ENCODE measurements at places on chromosomes 7 and 10. TPM values are rescaled to one million over a fixed set of nuclear protein-coding genes. Genes with fewer than 3 reads are reported as not detected.

SORBS1 gene
- total RNA-seq = 35.9 TPM

- no peak for DNase-seq
Observed at GRCh38 chr7:94511718-94512117, 2.1 kb downstream of the CASD1 start.

DNA sequence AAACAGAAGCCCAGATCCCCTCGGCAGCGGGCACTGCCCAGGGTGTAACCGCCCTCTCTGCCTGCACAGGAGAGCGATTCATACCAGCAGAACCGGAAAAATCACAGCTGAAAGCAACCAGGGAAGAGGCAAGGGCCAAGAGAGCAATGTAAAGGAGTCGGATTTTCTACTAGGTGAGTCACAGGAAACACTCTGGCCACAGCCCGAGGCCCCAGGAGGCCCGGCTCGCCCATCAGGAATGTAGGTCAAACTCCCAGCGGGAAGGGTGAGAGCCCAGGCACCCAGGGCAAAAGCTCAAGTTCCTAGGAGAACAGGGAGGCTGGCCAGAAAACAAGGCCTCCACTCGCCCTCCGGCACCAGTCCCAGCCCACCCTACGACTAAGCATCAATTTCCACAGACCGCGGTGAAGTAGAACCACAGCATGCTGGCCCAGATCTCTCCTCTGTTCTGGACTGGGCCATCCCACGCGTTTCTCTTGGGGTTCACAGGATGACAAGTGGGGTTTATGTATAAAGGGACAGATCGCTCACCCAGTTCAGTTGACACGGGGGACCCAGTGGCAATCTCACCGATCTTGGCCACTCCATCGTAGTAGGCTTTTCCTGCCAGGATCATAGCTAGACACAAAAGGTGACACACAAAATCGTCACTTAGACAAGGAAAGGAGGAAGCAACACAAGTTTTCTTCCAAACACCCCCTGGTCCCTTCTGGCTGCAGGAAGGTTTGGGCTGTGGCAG is 46.2 kb downstream of the BAIAP2L1 start:
- no peak for DNase-seq

DNA sequence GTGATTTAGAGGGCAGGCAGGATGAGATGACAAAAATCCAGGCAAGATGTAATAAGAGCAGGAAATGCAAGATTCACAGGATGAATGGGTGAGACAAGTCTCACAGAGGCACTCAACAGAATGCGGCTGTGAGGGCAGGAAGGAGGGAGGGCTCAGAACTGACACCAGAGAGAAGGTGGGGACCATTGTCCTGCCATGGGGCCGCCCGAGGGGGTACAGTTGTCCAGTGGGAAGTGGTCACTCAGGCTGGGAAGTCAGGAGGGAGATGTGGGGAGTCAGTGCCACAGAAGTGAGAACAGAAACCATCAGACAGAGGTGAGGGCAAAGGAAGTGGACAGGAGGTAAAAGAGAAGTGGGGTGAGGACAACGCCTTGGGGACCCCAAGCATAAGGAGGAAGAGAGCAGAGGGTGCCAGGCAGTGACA is 8.9 kb downstream of the HIP1 start:
- peak; percentile 37 for DNase-seq

DNA sequence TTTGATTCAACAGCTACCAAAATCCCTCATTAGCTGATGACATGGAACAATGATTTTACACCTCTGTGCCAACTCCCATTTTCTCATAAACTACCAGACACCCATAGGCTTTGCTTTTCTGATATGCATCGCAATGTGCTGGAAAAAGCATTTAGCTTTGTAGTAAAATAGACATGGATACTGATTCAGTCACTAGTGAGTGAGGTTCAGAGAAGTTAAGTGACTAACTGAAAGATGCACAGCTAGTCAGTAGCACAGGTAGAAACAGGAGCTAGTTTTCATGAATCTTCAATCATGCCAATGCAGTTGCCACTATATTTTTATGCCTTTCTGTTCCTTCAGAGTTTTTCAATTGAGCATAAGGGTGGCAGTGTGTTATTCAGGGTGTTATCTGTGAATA is 38.7 kb downstream of the PRKG1 start:
- DNase-seq = no peak

All from GM23338 (cell line).